B cell (primary cell): ENCODE measurements at places on chromosomes 16 and 17. TPM values are rescaled to one million over a fixed set of nuclear protein-coding genes. Genes with fewer than 3 reads are reported as not detected.
A peak's percentile ranks its signal among the peaks of the same experiment; 100 is the strongest.

DNA sequence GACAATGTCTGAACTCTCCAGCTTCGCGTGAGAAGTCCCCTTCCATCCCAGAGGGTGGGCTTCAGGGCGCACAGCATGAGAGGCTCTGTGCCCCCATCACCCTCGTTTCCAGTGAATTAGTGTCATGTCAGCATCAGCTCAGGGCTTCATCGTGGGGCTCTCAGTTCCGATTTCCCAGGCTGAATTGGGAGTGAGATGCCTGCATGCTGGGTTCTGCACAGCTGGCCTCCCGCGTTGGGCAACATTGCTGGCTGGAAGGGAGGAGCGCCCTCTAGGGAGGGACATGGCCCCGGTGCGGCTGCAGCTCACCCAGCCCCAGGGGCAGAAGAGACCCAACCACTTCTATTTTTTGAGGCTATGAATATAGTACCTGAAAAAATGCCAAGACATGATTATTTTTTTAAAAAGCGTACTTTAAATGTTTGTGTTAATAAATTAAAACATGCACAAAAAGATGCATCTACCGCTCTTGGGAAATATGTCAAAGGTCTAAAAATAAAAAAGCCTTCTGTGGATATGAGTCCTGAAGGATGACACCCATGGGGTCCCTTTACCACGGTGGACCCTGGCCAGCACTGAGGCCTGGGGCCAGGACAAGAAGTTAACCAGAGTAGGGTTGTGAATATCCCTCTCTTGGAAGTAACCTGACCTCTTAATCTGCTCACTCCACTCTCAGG, 10.5 kb upstream of the ITGAD start:
- DNase-seq: peak; percentile 68

DNA sequence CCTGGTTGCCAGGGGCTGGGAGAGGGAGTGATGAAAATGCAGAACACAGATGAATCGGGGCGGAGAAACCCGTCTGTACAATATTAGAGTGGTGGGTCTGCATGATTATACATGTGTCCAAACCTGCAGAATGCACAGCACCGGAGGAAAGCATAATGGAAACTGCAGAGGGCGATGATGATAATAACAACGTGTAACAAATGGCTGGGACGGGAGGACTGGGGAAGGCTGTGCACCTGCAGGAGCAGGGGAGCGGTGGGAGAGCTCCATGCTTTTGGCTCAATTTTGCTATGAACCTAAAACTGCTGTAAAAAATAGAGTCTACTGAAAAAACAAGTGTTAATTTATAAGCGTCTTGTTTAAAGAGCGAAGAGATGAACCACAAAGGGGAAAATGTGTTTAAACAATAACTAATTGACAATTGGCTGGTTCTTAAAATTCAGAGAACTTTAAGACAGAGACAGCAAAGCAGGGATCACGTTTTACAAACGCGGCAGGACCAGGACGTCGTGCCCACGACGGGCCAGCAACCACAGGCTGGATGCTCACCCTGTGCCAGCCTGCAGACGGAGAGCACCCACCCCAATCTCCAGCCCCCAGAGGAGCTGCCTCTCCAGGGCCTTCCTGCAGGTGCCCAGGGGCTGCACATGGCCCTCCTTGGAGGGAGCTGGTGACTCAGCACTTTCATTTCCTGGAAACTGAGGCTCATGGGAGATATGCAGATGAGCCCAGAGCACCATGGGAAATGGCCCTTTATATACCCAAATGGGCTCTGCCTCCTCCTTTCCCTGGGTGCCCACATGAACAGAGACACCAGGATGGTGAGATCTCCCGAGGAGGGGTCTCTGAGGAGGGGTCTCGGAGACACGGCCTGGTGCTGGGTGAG, at the start of gene TEX19:
TSS of gene TEX19 (plus strand) at position 783 of the 886 bp plus-strand sequence. CDS start 2,904 bp downstream, outside the sequence.
- no peak for DNase-seq

DNA sequence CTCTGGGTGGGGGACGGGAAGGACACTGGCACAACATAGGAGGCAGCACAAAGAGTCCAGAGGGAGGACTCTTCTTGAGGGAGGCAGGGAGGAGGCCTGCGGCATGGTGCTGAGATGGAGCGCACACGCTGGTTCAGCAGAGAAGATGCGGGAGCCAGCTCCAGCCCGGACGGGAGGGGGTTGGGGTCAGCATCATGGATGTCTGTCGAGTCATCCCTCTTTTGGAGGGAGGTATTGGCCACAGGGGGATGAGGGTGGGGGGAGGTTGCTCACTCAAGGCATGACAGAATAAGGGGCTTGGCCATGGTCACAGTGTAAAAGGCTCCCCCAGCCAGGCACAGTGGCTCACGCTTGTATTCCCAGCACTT, 19.3 kb downstream of the DCAKD start:
- DNase-seq: no peak

DNA sequence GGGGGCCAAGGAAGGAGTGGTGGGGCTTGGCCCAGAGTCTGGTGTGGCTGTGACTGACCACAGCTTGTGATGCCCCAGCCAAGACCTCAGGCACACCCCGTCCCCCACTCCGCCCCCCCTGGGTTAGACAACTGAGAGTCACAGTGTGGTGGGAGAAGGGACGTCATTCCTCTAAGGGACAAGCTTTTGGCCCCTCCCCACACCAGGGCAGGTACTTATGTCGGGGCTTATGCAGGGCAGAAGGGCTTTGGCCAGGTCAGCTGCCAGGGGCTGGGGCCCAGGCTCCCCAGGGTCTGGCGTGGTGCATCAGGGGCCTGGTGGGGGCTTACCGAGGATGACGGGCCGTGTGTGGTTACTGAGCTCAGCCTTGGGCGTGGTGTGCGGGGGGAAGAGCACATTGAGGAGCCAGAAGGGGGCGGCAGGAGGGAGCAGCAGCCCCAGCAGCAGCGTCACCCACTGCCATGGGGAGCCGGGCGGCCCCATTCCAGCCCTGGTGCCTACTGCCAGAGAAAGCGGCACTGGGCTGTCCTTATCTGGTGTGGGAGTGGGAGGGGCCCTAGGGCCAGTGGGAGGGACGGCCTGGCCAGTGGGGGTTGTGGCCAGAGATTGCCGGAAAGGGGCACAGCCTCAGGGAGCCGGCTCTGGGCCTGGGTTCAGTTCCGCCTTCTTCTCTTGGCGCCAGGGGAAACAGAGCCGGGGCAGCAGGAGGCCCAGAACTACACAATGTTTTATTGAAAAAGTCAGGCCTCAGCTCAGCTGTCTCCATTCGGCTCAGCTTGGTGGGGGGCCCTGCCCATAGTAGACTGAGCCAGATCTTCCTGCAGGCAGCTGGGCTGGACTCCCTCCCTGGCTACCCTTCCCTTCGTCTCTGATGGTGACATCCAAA, at the start of gene LCAT:
TSS of gene LCAT (minus strand) at position 502 of the 886 bp plus-strand sequence. CDS start at position 483, 19 bp downstream.
- DNase-seq: no peak

DNA sequence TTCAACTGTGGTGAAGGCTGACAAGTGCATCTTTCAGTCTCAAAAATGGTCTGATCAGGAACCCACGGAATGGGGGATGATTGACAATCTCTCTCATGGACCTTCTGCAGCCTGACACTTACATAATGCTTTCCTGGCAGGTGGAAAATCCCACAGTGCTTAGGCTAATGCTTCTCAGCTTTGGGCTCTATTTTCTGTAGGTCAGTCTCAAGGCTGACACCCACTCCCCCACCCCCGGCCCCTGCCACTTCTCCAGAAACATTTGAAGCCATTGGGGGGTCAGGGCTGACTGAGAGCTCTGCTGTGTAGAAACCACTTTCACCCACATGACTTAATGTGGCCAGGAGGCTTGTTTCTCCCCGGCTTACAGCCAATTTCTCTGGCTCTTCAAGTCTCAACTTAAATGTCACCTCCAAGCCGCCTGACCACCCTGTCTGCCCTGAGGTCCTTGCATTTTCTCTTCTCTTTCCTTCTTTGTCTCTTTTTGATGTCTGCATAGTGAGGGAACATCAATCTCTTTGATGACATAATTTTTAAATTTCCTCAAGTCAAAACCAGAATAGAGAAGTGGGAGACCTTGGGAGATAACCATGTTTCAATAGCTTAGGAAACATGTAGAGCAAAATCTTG, 16.7 kb upstream of the IRF8 start:
- DNase-seq: no peak

DNA sequence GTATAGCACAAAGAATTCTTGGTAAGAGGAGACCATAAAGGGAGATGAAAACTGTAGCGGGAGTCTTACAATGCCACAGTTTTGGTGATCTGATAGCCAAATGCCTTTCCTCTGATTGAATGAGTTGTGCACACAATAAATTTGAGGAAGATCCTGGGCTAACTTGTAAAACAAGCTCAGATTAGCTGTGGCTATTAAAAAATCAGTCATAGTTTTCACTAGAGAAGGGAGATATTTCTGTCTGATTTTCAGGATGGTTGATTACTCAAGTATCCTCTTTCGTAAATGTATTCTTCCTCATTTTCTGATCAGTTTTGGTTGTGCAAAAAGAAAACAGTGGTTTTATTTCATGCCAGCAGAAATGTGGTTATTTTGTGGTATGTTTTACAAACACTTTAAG, 9.1 kb upstream of the METTL9 start:
- DNase-seq: no peak

DNA sequence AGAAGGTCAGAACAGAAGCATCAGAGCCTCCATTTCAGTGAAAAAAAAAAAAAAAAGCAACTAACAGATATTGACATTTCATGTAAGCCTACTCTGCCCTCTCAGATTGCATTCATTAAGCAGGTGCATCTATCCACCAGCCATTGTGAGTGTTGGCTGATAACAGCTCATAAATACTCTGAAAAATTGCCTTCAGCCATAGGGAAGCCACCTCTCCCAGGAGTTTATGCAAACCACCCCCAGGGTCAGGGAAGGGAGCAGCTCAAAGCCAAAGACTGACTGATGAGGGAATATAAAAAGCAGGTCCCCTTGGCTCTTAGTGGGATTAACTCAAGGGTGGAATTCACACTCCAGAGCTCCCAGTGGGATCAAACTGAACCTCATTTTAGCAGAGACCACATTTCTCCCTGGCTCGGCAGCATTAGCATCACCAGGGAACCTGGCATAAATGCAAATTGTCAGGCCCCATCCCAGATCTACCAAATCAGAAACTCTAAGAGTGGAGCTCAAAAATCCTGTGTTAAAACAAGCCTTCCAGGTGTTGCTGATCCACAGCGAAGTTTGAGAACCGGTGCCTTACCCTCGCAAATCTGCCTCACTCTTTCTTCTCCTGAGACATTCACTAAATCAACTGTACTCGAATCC, 14.2 kb downstream of the APOH start:
- DNase-seq: no peak

CTRB1 gene
- not detected in 2 replicates for total RNA-seq

SDR42E2 gene
- 0.27 and 0.62 TPM in 2 replicates for total RNA-seq

EFCAB13 gene
- total RNA-seq: 86.5 and 88.4 TPM in 2 replicates

ZNF423 gene
- total RNA-seq: not detected in 2 replicates

E4F1 gene
- total RNA-seq: 41.8 and 43.0 TPM in 2 replicates

CCL17 gene
- not detected in 2 replicates for total RNA-seq

OTOP2 gene
- total RNA-seq: not detected in 2 replicates

SCIMP gene
- total RNA-seq: 87.3 and 87.4 TPM in 2 replicates

THRA gene
- 16.8 and 17.1 TPM in 2 replicates for total RNA-seq
